Right hindlimb (tissue), 1 donor: ENCODE measurements at places on chromosomes 1 and 21.

GRCh38 chr1:198318085-198318484 lies 161.3 kb downstream of the NEK7 start:
- no peak for DNase-seq

GRCh38 chr1:151062741-151063371 lies 2.7 kb downstream of the MLLT11 start:
- no peak for DNase-seq

DNA sequence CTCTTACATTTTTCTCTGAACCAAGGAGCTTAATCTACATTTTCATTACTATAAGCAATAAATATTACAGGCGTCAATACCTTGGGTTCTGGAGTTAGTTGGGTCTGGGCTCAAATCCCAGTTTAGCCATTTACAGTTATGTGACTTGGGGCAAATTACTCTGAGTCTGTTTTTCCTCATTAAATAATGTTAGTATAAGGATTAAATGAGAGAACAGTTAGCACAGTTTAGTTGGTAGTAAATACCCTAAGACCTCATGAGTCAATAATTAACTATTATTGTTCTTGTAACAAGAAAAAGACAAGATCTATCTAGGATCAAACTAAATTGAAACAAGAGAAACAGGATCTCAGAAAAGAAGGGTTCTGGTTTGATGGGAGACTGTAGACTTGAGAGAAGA lies 4.6 kb downstream of the C1orf116 start:
- DNase-seq, result no peak

DNA sequence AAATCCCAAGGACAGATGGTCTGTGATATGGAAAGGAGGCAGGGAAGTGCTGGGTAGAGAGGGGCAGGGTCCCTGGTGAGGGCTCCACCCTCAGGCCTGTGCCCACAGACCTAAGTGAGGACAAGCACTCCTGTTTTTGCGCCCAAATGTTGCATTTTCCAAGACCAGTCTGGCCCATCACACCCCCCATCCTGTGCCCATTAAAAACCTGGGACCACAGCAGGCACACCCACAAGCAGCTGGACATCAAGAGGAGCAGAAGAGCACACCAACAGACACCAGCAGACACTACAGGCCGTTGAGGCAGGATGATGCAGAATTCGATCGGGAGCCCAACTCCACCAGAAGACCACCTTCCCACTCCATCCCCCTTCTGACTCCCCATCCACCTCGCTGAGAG lies 72.8 kb downstream of the DMRTA2 start:
- no peak for DNase-seq

DNA sequence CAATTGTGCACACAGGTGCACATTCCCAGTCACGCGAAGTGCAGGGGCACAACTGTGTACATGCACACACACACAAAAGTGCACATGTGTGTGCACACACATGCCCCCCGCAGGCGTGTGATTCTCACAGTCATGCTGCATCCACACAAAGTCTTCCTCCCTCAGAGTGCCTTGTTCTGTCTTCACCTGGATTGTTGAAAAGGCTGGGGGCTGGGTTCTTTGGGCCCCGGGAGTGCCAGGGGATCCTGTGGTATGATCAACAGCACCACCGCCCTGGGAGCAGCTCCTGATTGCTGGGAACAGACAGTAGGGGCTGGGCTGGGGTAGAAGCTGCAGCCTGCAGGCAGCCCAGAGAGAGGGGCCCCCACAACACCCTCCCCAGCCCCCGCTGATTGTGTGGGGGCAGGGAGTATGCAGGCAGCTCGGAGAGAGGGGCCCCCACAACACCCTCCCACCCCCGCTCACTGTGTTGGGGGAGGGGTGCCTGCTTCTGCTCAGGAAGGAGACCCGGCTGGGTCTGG lies 3.4 kb downstream of the COL18A1 start:
- no peak for DNase-seq

- DNase-seq, result no peak
These were observed 684 bp downstream of the IFI16 start for GRCh38 chr1:159010391-159010790.

DNA sequence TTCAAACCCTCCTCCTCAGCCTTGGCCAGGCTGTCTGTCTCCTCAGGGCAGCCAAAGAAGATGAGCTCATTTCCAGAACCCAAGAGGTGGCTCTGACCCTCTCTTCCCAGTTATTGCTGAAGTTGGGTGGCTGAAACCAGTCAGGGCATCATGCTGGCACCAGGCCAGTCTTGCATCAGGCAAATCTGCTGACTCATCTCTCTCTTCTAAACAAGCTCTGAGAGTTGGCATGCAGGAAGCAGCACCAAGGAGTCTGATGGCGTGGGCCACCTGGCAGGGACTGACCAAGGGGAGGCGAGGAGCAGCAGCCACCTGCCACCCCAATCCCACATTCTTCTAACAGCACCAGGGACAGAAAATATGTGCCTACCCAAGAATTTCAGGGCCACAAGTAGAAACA lies 104.8 kb upstream of the ATP1A1 start:
- peak; percentile 32 for DNase-seq

DNA sequence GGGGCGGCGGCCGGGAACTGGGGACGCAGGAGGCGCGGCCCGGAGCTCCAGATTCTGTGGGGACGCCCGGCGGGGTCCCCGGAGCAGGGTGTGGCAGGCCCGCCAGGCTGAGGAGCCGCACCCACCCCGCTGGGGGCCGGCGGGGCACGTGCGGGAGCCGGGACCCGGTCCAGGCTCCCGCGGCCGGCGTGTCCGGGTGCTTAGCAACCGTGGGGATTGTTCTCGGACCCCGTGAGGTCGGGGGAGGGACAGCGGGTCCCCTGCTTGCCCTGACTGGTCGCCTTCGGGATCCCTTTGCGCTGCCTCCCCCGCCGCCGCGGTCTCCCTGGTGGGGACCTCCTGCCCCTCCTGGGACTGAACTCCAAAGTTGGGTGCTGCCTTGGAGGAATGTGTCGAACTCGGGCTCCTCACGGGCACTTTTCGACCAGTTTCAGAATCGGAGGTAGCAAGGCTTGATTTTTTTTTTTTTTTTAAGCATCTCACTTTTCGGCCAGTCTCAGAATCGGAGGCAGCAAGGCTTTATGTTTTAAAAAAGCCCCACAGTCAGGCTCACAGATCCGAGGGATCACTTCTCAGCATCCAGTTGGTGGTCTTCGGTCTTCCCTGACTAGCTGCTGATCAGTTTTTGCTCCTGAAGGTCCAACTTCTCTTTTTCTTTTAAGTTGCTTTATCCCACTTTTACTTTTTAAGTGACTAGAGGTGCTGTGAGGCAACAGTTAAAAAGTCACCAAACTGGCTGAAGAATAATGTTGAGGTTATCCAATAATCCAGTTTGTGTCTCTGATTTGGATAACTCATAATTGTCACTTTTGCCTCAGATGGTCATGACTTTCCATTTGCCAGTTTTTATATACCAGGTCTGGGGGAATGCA lies 648 bp downstream of the FAM76A start:
- DNase-seq, result peak; percentile 72

DNA sequence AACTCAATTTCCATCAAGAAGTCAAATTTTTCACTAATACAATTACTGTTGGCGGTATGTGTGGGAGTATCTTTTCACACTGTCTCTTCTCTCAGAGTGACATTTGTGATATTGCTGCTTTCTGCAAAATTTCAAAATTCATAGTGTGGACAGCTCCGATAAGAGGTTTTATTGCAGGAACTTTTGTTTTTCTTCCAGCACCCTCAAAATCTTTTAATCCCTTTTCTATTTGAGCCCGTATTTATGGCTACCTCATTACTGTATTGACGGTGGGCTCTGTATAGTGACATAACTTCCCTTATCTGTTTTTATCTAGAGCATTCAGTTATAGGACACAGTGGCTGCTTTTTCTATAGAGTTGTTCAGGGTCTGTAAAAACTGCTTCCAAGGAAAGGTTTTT lies 794.4 kb upstream of the TMPRSS15 start:
- no peak for DNase-seq

DNA sequence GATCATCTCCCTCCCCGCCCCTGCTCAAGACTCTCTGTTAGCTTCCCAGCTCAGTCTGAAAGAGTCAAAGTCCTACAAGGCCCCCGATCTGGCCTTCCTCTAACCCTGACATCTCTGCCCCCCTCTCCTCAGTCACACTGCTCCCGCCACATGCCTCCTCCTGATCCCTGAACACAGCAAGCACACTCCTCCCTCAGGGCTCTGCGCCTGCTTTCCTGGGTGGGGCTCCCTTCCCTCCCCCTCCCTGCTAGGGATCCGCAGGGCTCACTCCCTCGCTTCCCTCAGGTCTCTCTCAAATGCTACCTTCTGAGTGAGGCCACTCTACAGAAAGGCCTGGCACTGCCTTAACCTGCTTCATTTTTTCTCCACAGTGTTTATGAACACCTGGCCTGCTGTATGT lies 5.7 kb upstream of the GALE start:
- DNase-seq, result no peak

- no peak for DNase-seq
These were observed 77.8 kb downstream of the C4BPA start for GRCh38 chr1:207181847-207182246.

- DNase-seq, result no peak
These were observed 87.9 kb upstream of the SERTAD4 start for GRCh38 chr1:210144736-210145135.

DNA sequence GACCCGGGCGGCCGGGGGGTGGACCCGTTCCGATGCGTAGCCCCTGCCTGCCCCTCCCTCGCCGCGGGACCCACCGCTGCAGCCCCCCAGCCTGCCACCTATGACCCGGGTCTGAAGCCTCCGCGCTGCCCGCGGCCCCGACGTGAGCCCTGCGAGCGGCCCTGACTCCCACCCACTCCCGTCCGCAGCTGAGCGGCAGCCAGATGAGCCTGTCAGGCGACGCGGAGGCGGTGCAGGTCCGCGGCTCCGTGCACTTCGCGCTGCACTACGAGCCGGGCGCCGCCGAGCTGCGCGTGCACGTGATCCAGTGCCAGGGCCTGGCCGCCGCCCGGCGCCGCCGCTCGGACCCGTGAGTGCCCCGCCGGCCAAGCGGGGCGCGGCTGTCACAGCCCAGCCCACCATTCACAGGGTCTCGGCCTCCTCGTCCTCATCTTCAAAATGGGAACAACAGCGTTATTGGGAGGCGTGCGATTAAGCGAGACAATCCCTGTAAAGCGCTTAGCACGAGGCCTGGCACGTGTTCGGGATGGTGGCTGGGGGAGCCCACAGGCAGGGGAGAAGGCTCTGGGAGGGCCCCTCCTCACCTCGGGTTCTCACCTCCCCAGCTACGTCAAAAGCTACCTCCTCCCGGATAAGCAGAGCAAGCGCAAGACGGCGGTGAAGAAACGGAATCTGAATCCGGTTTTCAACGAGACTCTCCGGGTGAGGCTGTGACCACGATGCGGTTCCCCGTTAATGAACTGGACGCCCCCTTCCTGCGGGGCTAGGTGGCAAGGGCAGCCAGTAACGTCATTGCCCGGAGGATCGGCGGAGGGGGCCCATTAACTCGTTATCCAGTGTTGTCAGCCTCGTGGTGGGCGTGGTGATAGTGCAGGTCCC lies 8.2 kb downstream of the SYTL1 start:
- DNase-seq, result peak; percentile 79

DNA sequence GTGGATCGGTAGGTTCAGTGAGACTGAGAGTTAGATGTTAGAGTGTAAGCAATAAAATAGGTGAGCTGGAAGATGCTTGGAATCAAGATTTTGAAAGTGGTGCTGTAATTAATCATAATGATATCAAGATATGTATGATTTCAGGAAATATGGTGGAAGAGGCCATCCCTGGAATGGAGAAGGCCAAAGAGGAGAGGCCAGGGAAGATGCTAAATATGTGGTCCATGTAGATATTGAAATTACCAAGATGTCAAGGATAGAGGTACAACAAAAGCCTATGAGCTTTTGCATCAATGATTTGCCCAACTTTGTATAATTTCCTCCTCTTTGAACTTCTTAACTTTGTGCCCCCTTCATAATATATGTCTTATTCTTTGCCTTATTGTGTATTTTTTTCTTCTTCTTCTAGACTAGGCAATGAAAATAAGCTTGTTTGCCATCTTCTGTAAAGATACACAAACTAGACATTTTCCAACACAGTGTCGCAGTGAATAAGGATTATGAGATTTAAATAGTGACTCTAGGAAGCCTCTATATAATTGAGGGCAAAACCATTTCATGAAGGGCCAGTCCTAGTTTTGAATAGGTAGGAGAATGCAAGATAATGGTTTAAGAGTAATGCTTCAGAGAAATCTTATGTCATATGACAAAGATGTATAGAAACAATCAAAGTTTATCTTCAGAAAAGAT lies 8.9 kb downstream of the PTGS2 start:
- DNase-seq, result no peak

- DNase-seq, result no peak
These were observed 39.9 kb downstream of the C1orf198 start for GRCh38 chr1:230828421-230828820.

DNA sequence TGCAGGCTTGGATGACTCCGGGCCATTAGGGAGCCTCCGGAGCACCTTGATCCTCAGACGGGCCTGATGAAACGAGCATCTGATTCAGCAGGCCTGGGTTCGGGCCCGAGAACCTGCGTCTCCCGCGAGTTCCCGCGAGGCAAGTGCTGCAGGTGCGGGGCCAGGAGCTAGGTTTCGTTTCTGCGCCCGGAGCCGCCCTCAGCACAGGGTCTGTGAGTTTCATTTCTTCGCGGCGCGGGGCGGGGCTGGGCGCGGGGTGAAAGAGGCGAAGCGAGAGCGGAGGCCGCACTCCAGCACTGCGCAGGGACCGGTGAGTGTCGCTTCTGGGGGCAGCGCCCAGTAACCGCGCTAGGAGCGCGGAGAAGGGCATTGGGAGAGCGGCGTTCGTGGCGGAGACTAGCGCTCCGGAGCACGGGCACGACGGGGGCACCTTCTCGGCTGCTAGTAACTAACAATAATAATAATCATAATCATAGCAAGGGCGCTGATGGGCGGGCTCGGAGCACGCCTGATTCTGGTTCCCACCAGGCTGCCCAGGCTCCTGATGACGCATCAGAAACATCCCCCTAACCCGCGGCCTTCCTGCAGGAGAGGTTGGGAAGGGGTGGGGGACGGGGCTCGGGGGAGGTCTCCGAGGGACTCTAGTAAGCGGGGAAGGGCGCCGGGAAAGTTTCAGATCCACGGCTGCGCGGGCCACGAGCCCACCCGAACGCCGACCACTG lies at the start of gene MX1:
TSS of gene MX1 (plus strand) at position 286 of the 722 bp plus-strand sequence. CDS start 5,832 bp downstream, outside the sequence.
- peak; percentile 61 for DNase-seq

GRCh38 chr1:966135-966703 lies at the start of gene PLEKHN1:
Gene PLEKHN1, plus strand, starts transcription at chr1:966482. Its CDS starts 50 bp downstream, at chr1:966532.
- no peak for DNase-seq
